ENCODE measurements at places on chromosomes 3 and 15.

DNA sequence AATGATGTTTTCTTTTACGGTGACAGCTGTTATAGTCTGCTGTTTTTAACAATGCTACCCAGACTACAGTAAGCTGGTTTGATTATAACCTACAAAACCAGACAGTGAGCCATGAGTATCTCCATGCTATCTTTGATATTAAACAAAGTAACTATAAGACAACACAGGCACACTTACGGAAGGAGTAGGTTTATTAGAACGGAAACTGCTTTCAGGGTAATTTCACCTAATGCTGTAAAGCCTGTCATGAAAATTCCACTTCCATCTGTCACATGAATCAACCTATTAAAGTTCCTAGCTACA is 33.0 kb downstream of the VPS13C start:
- DNase-seq, result no peak

- DNase-seq, result no peak
Observed at GRCh38 chr3:71956069-71956340, 171.1 kb upstream of the PROK2 start.

GRCh38 chr15:72341361-72341760 is 21.4 kb upstream of the CELF6 start:
- DNase-seq, result no peak

- no peak for DNase-seq
Observed at GRCh38 chr15:33048255-33048654, 146.3 kb downstream of the FMN1 start.

DNA sequence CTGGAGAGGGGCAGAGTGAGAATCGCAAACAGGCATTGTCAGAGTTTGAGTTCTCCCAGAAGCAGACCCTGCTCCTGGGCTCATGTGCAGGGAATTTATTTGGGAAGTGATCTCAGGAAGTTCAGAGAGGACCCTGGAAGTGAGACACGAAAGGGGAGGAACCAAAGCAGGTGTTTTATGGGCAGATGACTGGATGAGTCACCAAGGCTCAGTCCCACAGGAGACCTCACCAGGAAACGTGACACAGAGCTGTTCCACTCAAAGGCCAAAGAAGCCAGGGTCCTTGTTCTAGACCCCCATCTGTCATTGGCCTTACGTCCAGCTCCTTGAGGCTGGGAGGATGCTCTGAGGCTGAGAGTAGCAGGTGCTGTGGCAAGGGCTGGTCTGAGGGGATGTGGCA is 43.4 kb upstream of the SEC22A start:
- DNase-seq, result no peak

DNA sequence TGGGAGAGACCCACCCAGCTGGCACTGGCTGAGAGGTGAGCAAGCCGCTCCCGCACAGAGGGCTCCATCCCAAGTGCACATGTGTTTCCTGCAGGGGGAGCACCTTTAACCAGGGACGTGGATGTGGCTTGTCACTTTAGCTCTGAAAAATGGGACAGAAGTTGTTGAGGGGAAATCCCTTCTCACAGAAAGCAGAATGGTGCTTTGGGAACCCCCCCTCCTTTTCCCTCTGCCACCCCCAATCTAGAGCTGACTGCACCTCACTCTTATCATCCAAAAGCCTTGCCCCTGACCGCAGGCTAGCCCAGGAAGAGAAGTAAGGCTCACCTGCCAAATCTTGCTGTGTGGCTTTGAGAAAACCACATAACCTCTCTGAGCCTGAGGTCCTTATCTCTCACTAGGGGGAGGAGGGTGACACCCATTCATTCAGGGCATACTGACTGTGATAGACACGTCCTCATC is 77.9 kb downstream of the RPN1 start:
- DNase-seq, result no peak

GRCh38 chr3:172694573-172695246 is 16.2 kb downstream of the NCEH1 start:
- no peak for DNase-seq

DNA sequence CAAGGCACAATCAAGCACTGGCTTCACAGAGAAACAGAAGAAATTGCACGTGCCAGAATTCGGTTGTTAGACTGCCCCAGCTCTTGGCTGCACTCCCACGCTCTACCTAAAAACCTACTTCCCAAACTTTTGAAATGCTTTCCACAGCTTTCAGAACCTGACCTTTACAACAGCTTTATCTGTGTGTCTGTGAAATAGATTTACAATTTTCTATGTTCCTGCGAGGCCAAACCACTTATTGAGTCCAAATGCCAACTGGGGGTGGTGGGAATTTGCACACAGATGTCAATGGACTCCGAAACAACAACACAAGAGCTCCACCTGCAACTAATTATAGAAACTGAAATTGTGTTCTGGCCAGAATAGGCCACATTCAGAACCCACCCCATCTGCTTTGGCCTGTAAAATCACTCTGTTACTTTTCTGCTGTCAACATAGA is 44.6 kb downstream of the ERC2 start:
- DNase-seq, result no peak

DNA sequence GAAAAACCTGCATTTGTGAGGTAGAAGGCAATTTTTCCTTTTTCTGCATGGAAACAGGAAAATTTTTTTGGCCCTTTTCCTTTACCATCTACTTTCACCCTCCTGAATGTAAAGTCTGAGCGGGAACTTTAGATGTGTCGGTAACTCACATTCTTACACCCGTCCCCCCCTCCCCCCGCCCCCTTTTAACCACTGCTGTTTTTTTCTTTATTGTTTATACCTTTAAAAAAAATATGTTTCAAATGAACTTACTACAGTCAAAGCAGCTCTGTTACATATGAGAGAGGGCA is 487 bp upstream of the HES1 start:
- no peak for DNase-seq

- DNase-seq, result peak; percentile 62
Observed at GRCh38 chr3:127772827-127773751, 49.2 kb downstream of the MGLL start.

DNA sequence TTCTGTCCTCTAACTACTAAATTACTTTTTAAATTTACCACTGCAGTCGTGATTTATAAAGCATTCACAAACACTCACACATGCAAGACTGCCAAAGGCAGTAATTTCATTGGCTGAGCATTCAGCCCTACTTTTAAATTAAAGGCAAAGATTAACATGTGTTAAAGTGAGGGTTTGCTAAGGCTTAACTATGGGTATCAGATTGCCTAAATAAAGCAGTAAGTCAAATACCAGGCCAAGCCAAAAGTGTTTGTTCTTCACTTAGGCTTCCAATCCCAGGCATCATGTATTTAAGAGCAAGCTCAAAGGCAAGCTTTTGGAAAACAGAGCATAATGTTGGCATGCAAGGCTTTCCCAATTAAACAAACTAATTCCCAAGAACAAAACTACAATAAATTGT is 187.3 kb downstream of the SUCNR1 start:
- no peak for DNase-seq

GRCh38 chr3:176160997-176161396 is 1036.3 kb downstream of the TBL1XR1 start:
- DNase-seq, result no peak

GRCh38 chr3:49718858-49719213 is 648 bp downstream of the AMIGO3 start:
- peak; percentile 71 for DNase-seq

DNA sequence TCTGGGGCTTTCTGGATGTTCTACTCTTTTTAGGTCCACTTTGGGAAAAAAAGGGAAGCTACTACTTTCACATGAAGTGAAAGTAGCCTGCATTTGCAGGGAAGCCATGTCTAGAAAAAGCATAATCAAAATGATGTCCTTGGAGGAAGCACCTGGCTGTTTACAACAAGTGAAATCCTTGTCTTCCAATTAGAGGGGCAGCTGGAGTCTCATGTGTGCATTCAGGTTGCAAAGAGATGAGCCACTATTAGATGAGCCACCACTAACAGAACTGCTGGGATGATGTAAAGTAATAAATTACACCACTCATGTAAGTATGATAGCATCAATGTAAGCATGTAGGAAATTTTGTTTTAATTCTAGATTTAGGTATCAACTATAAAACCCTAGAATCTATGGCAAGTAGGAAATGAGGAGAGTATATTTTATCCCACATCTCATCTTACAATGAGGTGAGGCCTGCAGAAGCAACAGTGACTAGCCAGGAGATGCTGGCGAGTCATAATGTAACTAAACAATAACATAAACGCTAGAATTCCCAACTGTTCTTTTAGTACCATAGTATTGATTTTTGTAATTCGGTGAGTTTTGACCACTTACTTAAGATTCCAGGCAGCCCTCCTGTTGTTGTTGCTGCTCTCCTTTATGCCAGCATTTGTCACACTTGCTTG is 75.9 kb downstream of the TMEM108 start:
- no peak for DNase-seq

DNA sequence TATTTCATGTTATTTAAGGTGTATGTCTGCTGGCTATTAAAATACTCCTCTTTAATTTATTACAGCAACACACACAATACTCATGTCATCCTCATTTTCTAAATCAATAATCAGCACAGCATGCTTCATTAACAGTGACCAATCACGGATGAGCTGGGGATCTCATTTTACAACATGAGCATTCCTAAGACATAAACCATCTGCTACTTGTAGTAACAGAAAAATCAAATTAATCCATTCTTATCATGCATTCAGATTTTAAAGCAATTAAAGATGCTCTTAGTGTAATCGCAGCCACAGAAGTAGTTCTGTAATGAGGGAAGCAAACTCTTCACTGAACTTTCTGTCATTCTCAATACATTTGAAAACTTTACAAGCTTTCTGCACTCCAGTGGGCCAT is 191.1 kb downstream of the TBC1D5 start:
- no peak for DNase-seq

GRCh38 chr15:57134851-57135250 is 216.4 kb downstream of the TCF12 start:
- DNase-seq, result no peak

GRCh38 chr3:112627419-112627818 is 13.5 kb downstream of the CCDC80 start:
- no peak for DNase-seq

GRCh38 chr3:48651771-48652170 is 10.9 kb downstream of the CELSR3 start:
- no peak for DNase-seq

DNA sequence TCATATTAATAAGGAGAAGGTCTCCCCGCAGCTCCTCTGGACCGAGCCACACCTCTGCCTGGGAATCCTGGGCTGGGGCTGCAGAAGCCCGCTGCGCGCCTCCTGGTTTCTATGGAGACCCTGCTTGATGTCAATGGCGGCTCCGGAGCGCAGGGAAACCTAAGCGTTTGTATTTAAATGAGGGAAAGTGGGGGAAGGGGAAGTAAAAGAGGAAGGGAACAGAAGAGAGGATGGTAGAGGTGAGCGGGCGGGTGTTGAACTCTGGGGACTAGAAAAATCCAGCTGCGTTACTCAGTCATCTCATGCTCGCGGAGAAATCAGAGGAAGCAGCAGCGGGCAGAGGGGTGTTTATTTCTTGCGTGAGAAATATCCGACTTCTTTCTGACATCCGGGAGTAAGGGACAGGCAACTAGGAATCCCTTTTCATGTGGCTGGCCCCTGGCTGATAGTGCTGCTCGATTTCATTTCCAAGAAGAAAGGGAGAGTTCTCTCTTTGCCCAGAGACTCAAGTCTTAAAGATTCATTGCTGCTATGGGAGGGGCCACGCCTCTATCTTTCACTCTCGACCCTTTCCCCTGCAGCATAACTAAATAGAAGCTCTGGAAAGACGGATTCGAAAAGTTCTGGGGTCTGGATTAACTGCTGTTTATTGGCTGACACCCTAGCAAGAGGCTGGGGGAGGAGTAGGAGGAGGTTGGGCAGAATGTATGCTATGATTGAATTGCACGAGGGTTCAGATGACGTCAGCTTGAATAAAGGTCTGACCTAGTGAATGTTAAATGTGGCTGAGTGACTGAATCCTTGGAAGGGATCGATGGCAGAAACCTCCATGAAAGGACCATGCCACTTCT is 110.5 kb upstream of the GAP43 start:
- DNase-seq, result peak; percentile 59

DNA sequence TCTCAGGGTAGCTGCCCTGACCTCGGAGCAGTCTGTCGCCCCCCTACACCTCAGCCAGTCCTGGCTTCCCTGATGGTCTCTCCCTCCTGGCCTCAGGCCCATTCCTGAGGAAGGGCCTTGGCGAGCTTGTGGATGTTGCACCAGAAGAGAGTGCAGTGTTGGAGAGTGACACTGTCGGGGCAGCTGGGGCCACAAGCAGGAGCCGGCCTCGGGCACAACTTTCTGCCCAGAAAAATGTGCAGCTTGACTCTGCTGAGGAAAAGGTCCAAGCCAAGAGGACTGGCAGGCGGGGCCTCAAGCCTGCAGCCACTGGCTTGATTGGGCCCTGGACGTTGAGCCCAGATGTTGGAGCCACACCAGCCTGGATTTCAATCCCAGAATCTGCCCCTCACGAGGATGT is 12.8 kb downstream of the HEMK1 start:
- no peak for DNase-seq

GRCh38 chr3:46399557-46399956 is 7.3 kb downstream of the CCR5AS start:
- DNase-seq, result no peak

DNA sequence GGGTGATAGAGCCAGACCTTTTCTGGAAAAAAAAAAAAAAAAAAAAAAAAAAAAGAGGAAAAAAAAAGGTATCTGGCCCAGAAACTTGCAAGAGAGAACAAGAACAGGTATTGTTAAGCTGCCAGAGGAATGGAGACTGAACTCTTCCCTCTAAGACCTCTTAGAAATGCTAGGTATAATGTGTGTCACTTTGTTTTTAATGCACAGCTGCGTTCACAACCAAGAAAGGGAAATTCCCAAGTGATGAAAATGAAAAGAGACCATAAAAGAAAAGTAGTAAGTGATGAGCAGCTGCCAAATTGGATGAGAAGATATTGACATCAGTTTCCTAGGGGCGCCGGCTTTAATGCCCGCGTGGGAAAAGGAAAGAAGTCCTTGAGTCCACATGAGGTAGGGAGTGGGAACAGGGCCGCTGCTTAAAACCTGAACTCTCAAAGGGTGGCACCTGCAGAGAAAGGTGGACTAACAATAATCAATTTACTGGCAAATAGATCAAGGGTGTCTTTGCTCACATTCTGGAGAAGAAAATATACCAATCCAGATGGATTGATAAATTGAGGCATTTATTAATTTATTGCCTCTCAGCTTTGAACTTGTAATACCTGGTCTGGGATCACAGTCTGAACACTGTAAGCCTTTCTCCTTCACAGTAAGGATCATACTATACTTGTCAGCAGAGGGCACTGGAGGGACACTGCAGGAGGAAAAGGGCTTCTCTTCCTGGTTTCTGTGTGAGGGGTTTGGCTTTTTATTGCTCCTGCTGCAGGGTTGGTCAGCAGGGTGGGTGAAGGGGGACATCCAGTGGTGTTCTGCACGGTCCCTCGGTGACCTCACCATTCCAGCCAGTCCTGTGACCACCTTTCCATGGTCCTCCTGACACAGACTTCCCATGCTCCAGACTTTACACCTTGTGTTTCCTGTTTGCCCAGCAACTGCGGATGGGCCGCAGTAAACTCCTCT is 131.6 kb downstream of the AQP9 start:
- no peak for DNase-seq

- no peak for DNase-seq
Observed at GRCh38 chr3:32780735-32781210, 37.0 kb upstream of the TRIM71 start.

- DNase-seq, result no peak
Observed at GRCh38 chr15:22869856-22870255, 31.4 kb downstream of the NIPA2 start.
